ENCODE measurements at places on chromosomes 1 and 21. TPM values are rescaled to one million over a fixed set of nuclear protein-coding genes. Genes with fewer than 3 reads are reported as not detected.

- no peaks in the 10 kb centered on the region for H3K27me3 ChIP-seq
- H3K4me3 ChIP-seq = no peak overlapping the region
- no peak overlapping the region for H3K27ac ChIP-seq
- H3K4me1 ChIP-seq = no peaks in the 10 kb centered on the region
- H3K36me3 ChIP-seq = no peaks in the 10 kb centered on the region
Measured at GRCh38 chr1:217876896-217877295, 245.8 kb downstream of the SPATA17 start.

DNA sequence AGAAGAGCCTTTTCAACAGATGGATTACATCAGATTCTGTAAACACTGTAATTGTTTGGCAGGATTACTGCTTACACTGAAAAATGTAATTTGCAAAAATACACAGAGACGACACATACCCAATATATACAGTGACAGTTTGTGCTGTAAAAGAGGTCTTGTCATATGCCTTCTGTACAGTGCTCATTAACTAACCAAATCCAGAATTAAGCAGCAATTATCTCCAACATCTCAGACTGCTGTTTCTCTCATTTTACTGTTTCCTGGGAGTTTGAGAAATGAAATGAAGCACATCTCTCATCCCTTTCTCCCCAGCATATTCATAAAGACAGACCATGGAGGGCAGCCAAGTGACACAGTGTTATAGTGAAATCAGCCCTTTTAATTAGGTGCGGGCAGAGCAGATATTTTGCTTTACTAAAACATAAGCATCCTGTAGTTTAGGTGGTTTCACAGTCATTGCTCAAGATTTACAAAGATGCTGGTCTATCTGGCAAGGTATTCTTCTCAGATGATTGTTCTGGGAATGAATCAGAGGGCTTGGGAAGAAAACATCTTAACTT is 618.4 kb upstream of the USP24 start:
- no peaks in the 10 kb centered on the region for H3K36me3 ChIP-seq
- H3K27me3 ChIP-seq = no peaks in the 10 kb centered on the region
- no peak for DNase-seq
- H3K27ac ChIP-seq = no peak overlapping the region
- no peak overlapping the region for H3K4me3 ChIP-seq
- no peaks in the 10 kb centered on the region for H3K4me1 ChIP-seq

RNU1-1 gene
- not detected for polyA plus RNA-seq

GRCh38 chr1:203944651-203945404 is 83.4 kb downstream of the SNRPE start:
- no peaks in the 10 kb centered on the region for H3K36me3 ChIP-seq
- H3K27me3 ChIP-seq = no peaks in the 10 kb centered on the region
- H3K4me3 ChIP-seq = no peak overlapping the region
- no peak for DNase-seq
- no peak overlapping the region for H3K27ac ChIP-seq

TEDDM1 gene
- polyA plus RNA-seq = not detected

SH2D2A gene
- polyA plus RNA-seq = 29.1 TPM

DNA sequence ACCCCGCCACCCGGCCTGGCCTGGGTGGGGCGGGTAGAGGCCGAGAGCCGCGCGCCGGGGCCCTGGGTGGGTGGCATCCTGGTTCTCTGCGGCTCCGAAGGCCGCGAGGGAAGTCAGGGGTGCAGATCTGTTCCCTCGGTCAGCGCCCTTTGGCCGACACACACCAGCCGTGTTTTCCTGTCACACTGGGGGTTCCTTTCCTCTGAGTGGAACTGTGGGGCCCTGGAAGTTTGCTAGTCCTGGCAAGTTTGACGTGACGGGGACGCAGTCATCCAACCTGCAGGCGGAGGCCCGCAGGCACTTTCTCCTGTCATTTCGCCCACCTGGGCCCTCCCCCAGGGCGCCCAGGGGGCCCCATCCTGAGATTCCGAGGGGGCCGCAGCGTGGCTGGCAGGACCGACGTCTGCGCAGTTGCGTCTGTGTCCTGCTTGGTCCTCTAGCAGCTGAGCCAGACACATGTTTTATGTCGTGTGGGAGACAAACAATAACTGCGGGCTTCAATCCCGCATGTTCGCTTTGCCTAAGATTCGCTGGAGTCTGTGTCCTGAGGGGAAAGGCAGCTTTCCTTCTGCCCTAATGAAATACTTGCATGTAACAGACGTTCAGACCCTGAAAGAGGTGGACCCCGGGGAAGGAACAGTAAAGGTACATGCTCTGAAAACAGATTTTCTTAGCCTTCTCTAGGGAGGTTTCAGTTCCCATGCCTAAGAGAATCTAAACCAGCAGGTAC is 1.5 kb downstream of the FAM163A start:
- H3K4me3 ChIP-seq = no peak overlapping the region
- H3K27ac ChIP-seq = no peak overlapping the region
- no peaks in the 10 kb centered on the region for H3K36me3 ChIP-seq

DNA sequence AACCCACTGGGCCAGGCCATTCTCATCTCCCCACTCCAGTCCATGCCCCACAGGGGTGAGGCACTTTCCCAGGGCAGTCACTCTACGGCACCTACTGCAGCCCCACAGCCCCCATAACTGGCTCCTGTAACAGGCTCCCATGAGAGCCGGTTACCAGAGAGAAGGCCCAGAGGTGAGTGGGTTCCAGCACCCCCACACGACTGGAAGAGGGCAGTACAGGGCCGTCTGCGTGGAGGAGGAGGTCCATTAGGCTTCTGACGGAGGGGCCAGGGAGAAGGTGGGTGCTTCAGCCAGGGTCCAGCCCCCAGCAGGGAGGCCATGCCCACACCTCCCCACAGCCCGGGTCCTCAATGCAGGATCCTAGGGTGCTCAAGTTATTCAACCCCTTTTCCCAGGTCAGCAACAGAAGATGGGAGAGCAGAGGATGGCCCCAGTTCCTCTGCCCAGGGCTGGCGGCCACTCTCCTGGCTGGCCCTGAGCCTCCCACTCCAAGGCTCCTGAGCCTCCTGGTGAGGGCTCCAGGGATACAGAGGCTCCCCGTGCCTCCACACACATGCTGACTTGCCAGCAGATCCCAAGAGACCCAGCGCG is 1.6 kb downstream of the ACAP3 start:
- peak overlapping the region; percentile 54 for H3K27ac ChIP-seq
- H3K36me3 ChIP-seq = peaks cover 1% of the 10 kb centered on the region
- no peaks in the 10 kb centered on the region for H3K27me3 ChIP-seq
- H3K4me1 ChIP-seq = peaks cover 36% of the 10 kb centered on the region
- DNase-seq = no peak

AMY2A gene
- polyA plus RNA-seq = not detected

DNA sequence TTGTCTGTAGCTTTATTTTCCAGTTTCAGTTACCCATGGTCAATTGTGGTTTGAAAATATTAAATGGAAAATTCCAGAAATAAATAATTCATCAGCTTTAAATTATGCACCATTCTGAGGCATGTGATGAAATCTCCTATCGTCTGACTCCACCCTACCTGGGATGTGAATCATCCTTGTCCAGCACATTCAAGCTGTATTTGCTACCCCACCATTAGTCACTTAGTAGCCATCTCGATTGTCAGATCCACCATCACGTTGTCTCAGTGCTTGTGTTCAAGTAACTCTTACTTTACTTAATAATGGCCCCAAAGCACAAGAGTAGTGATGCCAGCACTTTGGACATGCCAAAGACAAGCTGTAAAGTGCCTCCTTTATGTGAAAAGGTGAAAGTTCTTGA is 4.0 kb downstream of the STPG1 start:
- H3K27me3 ChIP-seq = no peaks in the 10 kb centered on the region
- H3K4me1 ChIP-seq = peaks cover 12% of the 10 kb centered on the region
- no peaks in the 10 kb centered on the region for H3K36me3 ChIP-seq
- no peak overlapping the region for H3K27ac ChIP-seq

TSSK3 gene
- 0.73 TPM for polyA plus RNA-seq

GRCh38 chr1:184291701-184292100 is 95.1 kb upstream of the C1orf21 start:
- H3K27ac ChIP-seq = no peak overlapping the region
- H3K4me3 ChIP-seq = no peak overlapping the region
- no peaks in the 10 kb centered on the region for H3K27me3 ChIP-seq

GABPA gene
- 19.9 TPM for polyA plus RNA-seq

- no peak for DNase-seq
- no peaks in the 10 kb centered on the region for H3K4me1 ChIP-seq
- H3K4me3 ChIP-seq = no peak overlapping the region
- no peaks in the 10 kb centered on the region for H3K36me3 ChIP-seq
- H3K27me3 ChIP-seq = peaks cover 4% of the 10 kb centered on the region
Measured at GRCh38 chr1:153386500-153386901, 4.4 kb downstream of the S100A8 start.

- H3K27me3 ChIP-seq = peaks cover 17% of the 10 kb centered on the region
- peaks cover 31% of the 10 kb centered on the region for H3K4me1 ChIP-seq
- DNase-seq = no peak
Measured at GRCh38 chr1:220876511-220877376, 2.5 kb upstream of the HLX start.

SMIM12 gene
- 76.1 TPM for polyA plus RNA-seq

PRAMEF2 gene
- not detected for polyA plus RNA-seq

PPFIA4 gene
- polyA plus RNA-seq = not detected

GRCh38 chr21:42218836-42219605 is at the start of gene ABCG1:
ABCG1 (plus strand) TSS chr21:42219140; CDS start chr21:42219263, 123 bp downstream.
- no peaks in the 10 kb centered on the region for H3K27me3 ChIP-seq
- DNase-seq = peak; percentile 55
- H3K36me3 ChIP-seq = no peaks in the 10 kb centered on the region
- peak within 1 kb of the TSS; percentile 91 for H3K4me3 ChIP-seq
- H3K4me1 ChIP-seq = peaks cover 27% of the 10 kb centered on the region

DNA sequence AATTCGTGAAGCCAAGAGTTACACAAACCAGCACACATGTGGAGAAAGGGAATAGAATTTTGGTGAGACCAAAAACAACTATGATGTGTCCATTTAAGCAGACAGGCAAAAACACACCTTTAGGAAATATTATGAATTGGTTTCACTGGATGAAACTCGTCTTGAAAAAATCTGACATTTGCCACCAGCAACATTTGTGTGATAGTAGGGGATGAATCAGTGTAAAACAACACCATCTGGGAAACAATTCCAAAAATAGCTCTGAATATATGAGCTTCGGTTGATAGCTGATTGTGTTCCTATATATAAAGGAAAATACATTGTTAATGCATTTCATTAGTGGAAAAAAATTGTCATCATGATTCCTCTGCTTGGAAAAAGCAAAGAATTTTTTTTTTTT is 327.8 kb downstream of the PAPPA2 start:
- no peaks in the 10 kb centered on the region for H3K4me1 ChIP-seq
- H3K36me3 ChIP-seq = no peaks in the 10 kb centered on the region
- no peak overlapping the region for H3K27ac ChIP-seq

DNA sequence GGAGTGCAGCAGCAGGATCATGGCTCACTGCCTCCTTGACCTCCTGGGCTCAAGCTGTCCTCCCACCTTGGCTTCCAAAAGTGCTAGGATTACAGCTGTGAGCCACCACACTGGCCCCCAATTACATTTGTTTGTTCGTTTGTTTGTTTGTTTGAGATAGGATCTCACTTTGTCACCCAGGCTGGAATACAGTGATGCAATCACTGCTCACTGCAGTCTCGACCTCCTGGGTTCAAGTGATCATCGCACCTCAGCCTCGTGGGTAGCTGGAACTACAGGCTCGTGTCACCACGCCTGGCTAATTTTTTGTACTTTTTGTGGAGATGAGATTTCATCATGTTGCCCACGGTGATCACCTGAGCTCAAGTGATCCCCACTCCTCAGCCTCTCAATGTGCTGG is 2.0 kb upstream of the VPS72 start:
- no peaks in the 10 kb centered on the region for H3K27me3 ChIP-seq
- H3K27ac ChIP-seq = no peak overlapping the region
- peaks cover 25% of the 10 kb centered on the region for H3K4me1 ChIP-seq
- no peaks in the 10 kb centered on the region for H3K36me3 ChIP-seq
- H3K4me3 ChIP-seq = no peak overlapping the region

PRAMEF1 gene
- not detected for polyA plus RNA-seq

DNA sequence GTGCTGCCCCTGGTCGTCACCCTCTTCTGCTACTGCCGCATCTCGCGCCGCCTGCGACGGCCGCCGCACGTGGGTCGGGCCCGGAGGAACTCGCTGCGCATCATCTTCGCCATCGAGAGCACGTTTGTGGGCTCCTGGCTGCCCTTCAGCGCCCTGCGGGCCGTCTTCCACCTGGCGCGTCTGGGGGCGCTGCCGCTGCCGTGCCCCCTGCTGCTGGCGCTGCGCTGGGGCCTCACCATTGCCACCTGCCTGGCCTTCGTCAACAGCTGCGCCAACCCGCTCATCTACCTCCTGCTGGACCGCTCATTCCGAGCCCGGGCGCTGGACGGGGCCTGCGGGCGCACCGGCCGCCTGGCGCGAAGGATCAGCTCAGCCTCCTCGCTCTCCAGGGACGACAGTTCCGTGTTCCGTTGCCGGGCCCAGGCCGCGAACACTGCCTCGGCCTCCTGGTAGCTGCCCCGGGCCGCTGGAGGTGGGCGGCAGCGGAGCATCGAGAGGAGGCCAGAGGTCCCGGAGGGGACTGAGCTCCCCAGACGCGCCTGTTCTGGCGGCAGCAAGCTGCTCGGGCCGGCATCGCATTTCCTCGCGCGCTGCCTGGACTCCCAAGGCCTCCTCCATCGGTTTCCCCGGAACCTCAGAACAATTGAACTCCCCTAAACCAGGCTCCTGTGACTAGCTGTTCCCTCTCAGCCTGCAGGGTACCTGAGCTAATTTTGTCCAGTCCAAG is 1.1 kb downstream of the GPR25 start:
- no peaks in the 10 kb centered on the region for H3K27me3 ChIP-seq
- no peak for DNase-seq
- H3K4me1 ChIP-seq = peaks cover 70% of the 10 kb centered on the region
- H3K36me3 ChIP-seq = no peaks in the 10 kb centered on the region
- H3K27ac ChIP-seq = peak overlapping the region; percentile 39

SLC45A3 gene
- polyA plus RNA-seq = not detected

DCAF8 gene
- 57.5 TPM for polyA plus RNA-seq

ZNF692 gene
- 13.0 TPM for polyA plus RNA-seq

CFHR3 gene
- polyA plus RNA-seq = not detected

- no peaks in the 10 kb centered on the region for H3K36me3 ChIP-seq
- H3K4me3 ChIP-seq = no peak overlapping the region
- H3K27me3 ChIP-seq = no peaks in the 10 kb centered on the region
- H3K27ac ChIP-seq = no peak overlapping the region
- no peak for DNase-seq
- peaks cover 18% of the 10 kb centered on the region for H3K4me1 ChIP-seq
Measured at GRCh38 chr1:8464377-8464776, 146.5 kb downstream of the SLC45A1 start.

- no peak overlapping the region for H3K27ac ChIP-seq
- no peak overlapping the region for H3K4me3 ChIP-seq
- no peak for DNase-seq
- peaks cover 4% of the 10 kb centered on the region for H3K27me3 ChIP-seq
Measured at GRCh38 chr1:204340081-204340889, 19.4 kb downstream of the PLEKHA6 start.

DNA sequence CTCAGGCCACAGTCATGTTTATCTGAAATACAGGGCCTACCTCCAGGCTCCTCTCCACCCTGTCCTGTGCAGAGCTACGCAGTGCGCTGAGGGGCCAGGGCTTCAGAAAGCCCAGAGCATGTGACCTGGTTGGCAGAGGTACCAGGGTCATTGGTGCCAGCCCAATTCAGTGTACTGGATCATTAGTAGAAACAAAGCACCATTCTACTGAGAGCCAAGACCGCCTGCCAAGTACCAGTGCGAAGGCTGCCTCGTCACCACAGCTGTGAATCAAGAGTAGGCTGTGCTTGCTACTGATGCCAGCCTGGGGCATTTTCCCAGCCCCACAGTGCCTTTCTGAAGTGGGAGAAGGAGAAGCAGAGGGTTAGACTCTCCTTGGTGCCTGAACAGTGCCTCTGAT is 59.8 kb downstream of the CAPN9 start:
- H3K4me3 ChIP-seq = no peak overlapping the region
- H3K4me1 ChIP-seq = no peaks in the 10 kb centered on the region
- DNase-seq = no peak
- H3K36me3 ChIP-seq = no peaks in the 10 kb centered on the region
- no peak overlapping the region for H3K27ac ChIP-seq

NTRK1 gene
- not detected for polyA plus RNA-seq

GRCh38 chr1:5961601-5962000 is 30.6 kb downstream of the NPHP4 start:
- no peaks in the 10 kb centered on the region for H3K36me3 ChIP-seq
- no peak overlapping the region for H3K27ac ChIP-seq
- H3K27me3 ChIP-seq = no peaks in the 10 kb centered on the region

ACTN2 gene
- polyA plus RNA-seq = not detected
